Activated CD8-positive, alpha-beta memory T cell treated with anti-CD3 and anti-CD28 coated beads for 24 hours (primary cell): ENCODE measurements at places on chromosomes 3 and 15.
A peak's percentile ranks its signal among the peaks of the same experiment; 100 is the strongest.

- peak; percentile 70 for DNase-seq
Observed at GRCh38 chr3:50237133-50237651, 1.2 kb downstream of the GNAI2 start.

- no peak for DNase-seq
Observed at GRCh38 chr15:64753480-64754185, 21.8 kb downstream of the RBPMS2 start.

- DNase-seq = no peak
Observed at GRCh38 chr3:184687363-184688015, 24.4 kb downstream of the MAGEF1 start.

DNA sequence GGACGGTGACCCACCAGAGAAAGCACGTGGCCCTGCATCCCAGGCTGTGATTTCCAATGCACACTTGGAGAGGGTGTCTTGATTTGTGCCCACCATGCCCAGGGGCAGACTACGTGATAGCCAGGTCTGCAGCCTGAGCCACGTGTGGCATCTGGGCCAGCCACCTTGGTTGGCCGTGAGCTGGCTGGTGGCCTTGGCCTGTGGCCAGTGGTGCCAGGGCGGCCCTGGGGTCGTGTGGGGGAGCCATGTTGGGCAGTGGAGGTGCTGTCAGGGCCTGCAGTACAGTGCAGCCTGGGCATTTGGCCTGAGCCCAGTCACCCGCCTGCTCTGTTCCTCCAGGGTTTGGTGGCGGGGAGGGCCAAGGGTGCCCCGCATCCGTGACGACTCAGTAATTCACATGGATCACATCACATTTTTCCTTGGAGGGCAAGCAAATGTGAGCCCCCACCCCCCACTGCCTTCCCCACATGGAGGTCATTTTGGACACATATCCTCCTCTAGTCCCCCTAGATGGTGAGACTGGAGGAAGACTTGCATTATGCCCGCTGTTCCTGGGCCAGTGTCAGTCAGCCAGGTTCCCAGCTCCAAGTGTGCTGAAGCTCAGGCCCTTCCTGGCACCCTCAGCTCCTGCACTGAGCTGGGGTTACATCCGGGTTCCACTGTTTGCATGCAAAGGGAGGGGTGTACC is 201.4 kb downstream of the UBE3A start:
- no peak for DNase-seq

GRCh38 chr15:29676961-29677402 is 145.3 kb downstream of the TJP1 start:
- no peak for DNase-seq

GRCh38 chr3:160540551-160540950 is 24.8 kb downstream of the KPNA4 start:
- DNase-seq = no peak

DNA sequence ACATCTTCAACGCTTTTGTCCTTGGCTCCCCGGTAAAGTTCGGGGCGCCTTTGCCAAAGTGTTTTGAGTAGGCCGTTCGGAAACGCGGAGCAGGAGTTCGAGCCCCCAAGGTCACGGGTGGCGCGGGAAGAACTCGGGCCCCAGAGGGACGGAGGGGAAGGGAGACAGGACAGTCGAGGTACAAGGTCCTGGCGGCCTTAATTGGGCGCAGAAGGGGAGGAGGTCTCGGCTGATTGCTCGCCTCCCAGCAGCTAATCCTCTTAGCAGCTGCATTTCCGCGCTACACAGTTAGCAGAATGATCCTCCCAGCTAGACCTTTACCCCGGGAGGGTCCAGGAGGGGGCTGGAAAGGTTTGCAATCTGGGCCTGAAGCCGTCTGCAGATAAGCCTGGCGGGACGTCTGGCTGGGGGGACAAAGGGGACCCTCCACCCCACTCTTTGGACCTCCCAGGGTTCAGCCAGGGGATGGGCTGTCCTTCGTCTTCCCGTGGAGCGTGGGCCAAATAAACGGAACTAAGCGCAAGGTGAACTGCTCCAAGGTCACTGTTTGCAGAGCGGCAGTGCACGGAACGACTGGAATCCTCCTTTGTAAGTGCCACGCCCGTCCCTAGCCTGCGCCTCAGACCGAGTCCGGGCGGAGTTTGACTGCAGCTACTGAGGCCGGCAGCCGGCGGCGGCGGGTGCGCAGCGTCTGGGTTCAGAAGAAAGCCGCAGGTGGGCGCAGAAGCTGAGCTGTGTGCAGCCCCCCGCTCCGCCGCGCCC is 7.2 kb downstream of the EOMES start:
- DNase-seq = peak; percentile 78

DNA sequence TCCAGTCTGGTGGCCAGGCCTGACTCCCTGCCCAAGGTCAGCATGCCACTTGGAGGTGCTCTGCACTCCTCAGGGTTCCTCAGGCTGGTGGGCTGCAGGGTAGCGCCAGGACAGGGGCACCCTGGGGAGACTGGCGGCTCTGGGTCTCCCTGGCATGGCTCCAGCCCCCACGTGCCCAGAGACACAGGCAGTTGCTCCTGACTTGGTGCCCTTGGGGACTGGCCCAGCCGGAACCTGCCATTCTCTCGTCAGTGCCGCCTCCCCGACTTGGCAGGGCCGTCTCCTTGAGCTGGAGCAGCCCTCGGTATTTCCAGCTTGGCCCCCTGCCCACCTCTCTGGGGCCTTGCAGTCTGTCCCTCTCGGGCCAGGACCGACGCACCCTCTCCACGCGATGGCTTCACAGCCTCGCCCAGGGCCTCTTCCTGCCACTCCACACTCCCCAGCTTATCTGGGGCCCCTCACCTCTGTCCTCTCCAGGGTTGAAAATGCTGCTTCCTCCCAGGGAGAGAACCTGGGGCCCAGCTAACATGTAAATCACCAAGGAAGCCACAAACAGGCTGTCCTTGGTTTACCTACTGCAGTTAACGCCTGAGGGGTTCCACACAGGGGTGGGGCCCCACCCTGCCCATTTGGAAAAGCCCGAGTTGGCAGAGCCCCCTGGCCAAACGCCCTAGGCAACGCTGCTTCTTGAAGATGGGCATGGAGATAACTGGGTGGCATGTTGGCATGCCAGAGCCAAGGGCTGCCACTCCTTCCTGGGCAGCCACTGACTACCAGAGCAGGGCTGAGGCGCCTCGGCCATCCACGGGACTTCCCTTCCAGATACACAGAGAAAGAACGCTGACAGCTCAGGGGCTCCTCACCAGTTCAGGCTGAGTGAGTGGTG is 61.4 kb downstream of the SMAD6 start:
- DNase-seq = no peak

DNA sequence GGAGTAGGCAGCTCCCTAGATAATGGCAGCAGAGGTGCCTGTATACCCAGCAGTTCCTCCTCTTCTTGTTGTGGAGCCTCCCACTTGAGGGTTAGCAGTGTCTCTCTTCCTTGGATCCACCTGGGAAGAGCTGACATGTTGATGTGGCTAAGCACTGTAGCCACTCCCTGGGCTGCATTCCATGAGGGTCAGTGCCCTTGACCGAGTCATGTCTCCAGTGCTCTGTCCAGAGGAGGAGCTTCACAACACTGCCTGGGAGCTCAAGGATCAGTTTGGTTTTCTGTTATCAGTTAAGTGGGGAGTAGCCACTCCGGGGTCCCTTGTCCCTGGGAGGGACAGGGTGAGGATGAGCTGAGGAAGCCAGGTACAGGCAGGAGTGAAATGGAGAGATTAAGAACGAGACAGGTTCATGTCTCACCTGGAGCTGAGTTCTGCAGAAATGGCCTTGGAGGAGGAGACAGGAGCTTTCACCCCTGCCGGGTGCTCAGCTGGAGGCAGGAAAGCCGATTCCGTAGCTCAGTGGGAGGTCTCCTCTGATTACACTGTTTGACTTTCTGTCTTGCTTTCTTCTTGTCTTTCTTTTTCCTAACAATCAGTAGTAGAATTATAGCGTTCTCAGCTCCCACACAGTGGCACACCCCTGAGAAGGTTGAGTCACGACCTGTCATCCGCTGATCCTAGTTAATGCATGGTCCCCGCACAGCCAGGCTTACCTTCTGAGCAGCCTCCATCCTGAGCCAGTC is 57.9 kb upstream of the SEC22A start:
- no peak for DNase-seq

DNA sequence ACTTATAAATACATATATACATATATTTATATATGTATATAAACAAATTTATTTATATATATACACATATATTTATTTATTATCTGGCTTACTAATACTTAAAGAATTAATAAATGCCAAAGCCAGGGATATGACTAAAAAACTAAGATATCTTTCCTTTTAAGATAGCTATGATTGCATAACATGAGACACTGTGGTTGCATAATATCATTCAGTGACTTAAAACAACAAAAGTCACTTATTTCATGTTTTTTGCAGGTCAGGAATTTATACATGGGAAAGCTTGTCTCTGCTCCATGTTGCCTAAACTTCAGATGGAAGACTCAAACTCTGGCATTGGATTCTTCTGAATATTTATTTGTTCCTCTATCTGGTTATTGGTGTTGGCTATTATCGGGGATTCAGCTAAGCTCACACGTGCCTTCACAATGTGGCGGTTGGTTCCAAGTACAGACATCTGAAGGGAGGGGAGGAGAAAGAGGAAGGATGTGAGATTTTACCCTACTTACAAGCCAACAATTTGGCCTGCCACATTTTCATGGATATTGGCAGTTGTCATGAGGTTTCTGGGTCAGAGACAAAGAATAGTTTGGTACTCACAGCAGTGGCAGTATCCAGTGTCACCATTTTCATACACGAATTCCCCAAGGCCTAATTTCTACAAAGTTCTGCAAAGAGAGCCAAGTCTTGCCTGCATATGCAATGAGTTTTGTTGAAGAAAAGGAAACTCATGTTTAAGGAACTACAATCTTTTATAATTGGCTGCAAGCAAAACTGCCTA is 381.6 kb downstream of the EPHA3 start:
- no peak for DNase-seq

GRCh38 chr3:107794664-107795443 is 272.1 kb downstream of the BBX start:
- DNase-seq = no peak

DNA sequence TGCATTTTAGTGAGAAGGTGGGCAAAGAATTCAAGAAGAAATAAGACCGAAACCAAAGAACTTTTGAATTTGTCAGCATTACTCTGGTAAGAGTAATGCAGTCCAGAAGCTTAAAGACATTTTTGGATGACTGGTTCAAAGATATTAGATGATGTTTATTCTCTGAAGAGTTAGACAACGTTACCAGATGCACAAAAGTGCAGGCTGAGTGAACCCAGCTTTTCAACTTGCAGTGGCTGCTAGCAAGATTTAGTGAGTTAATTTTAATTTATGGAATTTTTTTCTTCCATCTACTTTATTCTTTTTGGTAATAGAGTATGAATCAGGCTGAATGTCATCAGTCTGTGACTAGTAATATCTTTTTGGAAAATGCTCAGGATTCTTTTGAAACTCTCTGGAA is 267.3 kb upstream of the AZI2 start:
- no peak for DNase-seq

DNA sequence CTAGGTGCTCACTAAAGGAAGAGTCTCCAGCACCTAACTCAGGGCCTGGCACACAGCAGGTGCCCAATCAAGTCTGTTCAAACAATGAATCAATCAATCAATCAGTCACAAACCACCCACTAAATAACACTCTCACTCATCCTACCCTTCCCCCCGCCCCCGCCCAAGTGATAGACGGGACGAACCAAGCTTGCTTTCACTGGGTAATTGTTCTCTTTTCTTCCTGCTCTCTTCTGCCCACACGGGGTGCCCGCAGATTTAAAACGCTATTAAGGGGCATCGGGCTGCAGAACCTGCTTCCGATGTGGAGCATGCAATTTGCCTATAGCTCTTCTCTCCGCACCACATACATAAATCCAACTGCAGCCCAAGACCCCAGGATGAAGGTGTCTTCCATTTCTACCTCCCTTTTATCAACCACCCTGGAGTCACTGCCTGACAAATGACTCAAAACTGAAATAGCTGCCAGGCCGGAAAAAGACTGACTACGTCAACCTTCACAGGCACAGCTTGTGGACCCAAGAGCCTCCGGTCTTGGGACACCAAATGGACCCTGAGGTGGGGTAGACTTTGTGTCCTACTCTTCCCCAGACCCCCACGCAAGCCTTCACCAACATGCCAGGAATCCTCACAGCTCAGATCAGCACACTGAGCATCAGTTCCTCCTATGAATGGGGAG is 1.7 kb downstream of the KLHL25 start:
- DNase-seq = no peak

- no peak for DNase-seq
Observed at GRCh38 chr15:88243895-88244787, 12.4 kb downstream of the NTRK3 start.

- DNase-seq = no peak
Observed at GRCh38 chr3:17035033-17035432, 150.3 kb downstream of the PLCL2 start.

DNA sequence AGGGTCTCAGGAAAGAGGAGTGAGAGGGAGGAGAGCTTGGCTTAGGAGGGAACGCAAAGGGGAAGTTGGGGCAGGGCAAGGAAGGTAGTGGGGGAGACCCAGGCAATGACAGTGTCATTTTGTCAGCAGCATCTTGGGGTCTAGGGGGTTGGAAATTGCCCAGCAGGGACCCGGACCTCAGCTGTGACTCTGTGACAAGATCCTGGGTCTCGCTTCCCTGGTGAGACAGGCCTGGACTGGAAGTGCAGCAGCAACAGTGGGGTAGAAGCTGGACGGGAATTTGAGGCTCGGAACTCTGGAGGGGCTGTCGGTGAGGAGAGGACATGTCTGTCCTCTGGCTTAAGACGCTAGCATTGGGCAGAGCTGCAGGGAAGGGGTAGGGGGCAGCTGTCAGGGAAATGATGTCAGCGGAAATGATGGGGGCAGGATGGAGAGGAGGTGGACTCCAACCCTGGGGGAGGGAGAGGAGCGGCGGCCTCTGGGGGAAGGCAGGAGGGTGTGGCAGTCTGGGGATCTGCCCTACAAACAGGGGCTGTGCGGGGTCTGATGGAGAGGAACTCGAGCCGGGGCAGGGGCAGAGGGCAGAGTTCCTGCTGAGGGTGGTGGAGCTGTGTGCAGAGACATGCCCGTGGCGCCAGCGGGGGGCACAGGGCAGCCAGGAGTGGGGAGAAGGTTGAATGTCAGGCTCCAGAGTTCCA is 12.3 kb downstream of the ANPEP start:
- DNase-seq = no peak

GRCh38 chr15:46696281-46696680 is 1021.0 kb upstream of the SEMA6D start:
- DNase-seq = no peak

GRCh38 chr3:158106766-158107471 is 699 bp upstream of the SHOX2 start:
- DNase-seq = peak; percentile 63

GRCh38 chr15:77831986-77832385 is 199.3 kb upstream of the LINGO1 start:
- no peak for DNase-seq

GRCh38 chr15:62866366-62866765 is 176.2 kb upstream of the TPM1 start:
- no peak for DNase-seq
